HEK293T (cell line): ENCODE measurements at places on chromosomes 12 and 14.

GRCh38 chr12:57187222-57188089, 29.1 kb upstream of the NXPH4 start:
- no peak for DNase-seq

DNA sequence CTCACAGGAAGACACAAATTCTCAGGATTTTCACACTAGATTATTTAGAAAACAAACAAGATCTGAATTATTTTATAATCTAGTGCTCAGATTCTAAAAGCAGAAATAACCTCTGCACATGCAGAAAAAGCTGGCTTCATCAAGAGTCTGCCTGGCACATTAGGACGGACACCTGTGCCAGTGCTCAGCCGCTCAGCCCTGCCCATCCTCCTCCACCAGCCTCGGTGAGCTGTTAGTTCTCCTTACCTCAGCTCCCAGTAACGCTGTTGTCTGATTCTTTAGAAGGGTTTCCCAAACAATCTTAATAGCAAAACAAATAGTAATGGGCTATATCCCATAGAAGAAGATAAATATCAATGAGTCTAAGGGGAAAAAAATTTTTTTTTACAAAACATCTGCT, 27.7 kb downstream of the DUSP16 start:
- no peak for DNase-seq

- DNase-seq: no peak
Measured at GRCh38 chr12:128266541-128267130, 334 bp upstream of the TMEM132C start.

GRCh38 chr12:132238488-132238854, 90.9 kb downstream of the GALNT9 start:
- peak; percentile 44 for DNase-seq

GRCh38 chr12:15806826-15807225, 17.6 kb upstream of the EPS8 start:
- no peak for DNase-seq

DNA sequence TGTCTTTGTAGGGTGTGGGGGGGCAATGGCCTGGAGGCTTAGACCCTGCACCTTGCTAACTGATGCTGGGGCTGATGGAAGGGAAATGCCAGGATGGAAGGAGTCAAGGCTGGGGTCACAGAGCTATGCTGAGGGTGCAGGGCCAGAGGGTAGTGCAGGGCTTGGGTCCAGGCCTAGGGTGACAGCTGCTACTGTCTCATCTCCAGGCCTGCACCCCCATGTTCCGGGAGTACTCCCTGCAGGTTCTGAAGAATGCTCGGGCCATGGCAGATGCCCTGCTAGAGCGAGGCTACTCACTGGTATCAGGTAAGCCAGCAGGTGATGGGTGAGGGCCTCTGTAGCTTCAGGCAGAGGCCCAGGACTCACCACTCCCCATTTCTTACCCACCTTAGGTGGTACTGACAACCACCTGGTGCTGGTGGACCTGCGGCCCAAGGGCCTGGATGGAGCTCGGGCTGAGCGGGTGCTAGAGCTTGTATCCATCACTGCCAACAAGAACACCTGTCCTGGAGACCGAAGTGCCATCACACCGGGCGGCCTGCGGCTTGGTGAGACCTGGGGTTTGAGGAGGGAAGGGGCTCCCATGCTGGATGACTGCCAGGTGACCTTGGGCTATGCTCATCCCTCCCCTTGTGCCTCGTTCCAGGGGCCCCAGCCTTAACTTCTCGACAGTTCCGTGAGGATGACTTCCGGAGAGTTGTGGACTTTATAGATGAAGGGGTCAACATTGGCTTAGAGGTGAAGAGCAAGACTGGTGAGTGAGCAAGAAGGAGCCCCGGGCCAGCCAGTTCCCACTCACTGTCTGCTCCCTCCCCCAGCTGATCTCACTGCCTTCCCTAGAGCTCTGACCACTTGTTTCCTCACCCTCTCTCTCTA, 4.1 kb downstream of the SHMT2 start:
- no peak for DNase-seq

GRCh38 chr12:116382686-116383530, 105.4 kb upstream of the MED13L start:
- no peak for DNase-seq

- no peak for DNase-seq
Measured at GRCh38 chr14:75252254-75252837, 26.3 kb upstream of the FOS start.

GRCh38 chr12:20404576-20405346, 36.4 kb downstream of the PDE3A start:
- DNase-seq: no peak

GRCh38 chr12:66345956-66346355, 43.7 kb downstream of the HELB start:
- no peak for DNase-seq

DNA sequence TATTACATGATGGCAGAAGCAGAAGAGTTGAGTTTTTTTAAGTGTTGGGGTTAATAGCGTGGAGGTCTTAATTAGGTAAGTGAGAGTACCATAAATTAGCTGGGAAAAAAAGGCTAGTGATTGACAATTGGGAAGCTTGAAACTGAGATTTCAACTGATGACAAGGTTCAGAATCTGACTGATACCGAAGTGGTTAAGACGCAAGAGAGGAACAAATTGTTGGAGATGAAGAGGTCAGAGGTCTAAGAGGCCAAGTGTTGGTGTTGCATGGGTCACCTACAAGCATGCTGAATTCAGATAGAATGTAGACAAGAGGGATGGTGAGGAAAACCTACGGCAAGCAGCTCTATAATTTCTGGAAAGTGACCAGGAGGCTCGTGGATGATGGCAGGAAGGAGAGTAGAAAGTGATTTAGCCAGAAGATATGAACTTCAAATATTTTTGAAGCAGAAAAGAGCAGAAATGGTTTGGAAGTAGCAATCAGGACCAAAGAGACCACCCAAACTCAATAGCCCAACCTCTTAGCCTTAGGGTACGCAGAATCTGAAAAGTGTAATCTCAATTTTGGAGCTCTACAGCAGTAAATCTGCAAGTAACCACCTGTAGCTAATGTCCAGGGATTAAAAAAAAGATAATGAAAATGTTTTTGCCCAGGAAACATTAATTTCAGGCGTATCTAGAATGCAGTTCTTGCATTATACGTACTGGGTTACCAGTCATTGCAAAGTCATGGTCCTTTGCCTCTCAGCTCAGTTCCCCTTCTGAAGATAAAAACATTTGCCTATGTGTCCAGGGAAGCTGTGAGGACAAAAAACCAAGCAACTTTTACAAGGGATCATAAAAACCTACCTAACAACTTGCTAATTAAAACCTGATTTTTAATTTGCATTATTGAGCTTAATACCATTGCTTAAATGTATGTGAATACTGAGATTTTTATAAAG, 1.7 kb upstream of the TMPO start:
- DNase-seq: no peak

DNA sequence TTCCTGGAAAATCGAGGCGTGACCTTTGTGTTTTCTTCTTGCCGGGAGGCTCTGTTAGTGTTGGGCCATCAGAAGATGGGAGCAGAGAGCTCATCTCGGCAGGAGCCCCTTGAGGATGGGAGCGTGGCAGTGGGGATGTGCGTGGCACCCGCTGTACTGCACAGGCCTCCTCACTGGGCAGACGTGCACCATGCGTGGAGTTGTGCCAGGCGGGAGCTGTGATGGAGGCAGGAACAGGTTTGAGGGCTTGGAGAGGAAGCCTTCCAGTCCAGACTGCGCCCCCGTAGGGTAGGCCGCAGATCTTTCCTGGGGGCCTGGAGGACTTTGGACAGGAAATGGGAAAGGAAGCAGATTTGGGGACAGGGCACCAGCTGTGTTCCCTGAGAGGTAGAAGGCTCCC, 197.5 kb downstream of the TSPAN9 start:
- DNase-seq: no peak

DNA sequence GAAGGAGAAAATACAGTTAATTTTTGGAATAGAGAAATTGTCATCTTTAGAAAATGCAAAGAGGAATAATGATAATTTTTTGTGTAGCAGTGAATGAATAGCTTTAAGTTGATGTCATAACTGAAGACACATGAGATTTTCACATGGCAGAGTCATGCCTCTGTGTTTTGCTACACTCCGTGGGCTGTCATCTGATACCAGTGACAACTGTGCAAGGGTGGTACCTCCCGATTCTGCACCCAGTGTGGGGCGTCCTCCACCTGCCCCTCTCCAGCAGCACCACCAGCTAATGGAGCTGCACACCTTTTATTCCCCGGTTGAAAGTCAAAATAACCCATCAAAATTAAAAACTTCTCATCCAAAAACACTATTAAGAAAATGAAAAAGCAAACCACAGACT, 47.2 kb downstream of the ANKRD9 start:
- DNase-seq: no peak

DNA sequence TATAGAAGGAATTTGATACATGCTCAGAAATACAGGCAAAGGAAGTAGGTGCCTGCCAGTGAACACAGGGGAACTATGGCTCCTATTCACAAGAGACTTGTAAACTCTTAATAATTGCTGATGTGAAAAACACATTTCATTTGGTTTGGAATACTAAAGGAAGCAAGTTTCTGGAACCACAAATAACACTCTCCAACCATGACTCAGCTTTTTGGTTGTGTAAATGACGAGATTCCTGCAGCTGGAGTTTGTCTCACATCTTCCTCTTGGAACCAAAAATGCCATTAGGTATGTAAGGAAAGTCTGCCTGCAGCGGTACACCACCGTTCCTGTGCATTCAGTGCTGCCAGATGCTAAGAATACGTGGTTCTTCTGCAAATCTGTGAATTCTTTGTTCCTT, 4.5 kb upstream of the OR11H6 start:
- no peak for DNase-seq

- DNase-seq: no peak
Measured at GRCh38 chr12:133203344-133204263, 22.3 kb downstream of the ZNF268 start.

GRCh38 chr14:50821510-50822464, 9.2 kb downstream of the NIN start:
- DNase-seq: no peak

DNA sequence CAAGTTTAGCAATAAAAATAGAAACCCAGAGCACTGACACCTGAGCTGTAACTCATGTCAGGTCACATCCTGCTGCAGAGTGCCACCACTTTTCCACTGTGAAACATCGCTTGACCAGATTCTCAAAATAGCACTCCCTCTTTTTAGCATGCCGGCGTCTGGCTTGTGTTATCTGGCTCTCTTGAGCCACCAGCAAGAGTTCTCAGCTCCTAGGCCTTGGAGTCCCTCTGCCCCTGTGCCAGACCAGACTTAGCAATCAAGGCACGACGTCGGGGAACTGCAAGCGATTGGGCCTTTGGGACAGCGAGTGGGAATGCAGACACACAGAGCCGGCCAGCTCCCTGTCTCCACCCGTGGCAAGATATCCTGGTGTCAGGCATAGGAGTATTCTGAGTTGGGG, 52.5 kb downstream of the SPIC start:
- DNase-seq: no peak

- no peak for DNase-seq
Measured at GRCh38 chr12:96347130-96347699, 53.0 kb downstream of the CDK17 start.

DNA sequence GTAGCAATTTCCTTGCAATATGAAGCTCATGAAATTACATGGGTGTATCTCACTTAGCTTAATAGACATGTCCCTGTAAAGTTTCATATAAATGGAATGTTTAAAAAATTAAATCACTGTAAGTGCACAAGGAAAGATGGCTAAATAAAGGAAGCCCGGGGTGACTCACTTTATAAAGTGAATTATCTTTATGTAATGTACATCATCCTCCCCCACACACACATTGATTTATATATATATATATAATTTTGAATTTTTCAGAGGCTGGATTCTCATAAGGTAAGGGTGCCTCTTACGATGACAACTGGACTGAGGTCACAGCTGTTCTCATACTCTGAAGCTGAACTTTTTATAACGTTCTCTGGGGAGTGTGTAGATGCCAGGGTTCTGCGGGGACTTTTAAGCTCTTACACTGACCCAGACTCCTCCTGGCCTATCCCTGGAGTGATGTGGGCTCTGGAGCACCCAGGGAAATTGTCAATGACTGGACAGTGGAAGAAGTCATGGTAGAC, 108.7 kb upstream of the HIF1A start:
- DNase-seq: no peak

DNA sequence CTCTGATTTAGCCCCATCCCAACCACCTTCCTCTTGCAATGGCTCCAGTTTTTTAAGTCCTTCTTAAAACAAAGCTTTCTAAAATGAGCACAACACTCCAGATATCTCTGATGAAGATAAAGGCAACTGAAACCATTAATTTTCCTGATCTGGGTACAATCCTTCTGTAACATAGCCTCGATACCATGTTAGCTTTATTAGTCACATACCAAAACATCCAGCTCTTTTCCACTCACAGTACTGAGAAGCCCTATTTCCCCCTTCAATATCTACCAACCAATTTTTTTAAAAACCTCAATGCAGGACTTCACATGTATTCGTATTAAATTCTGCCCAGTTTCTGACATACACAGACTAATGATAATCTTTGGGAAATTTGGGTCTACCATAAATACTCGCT, 105.9 kb downstream of the MED13L start:
- no peak for DNase-seq

DNA sequence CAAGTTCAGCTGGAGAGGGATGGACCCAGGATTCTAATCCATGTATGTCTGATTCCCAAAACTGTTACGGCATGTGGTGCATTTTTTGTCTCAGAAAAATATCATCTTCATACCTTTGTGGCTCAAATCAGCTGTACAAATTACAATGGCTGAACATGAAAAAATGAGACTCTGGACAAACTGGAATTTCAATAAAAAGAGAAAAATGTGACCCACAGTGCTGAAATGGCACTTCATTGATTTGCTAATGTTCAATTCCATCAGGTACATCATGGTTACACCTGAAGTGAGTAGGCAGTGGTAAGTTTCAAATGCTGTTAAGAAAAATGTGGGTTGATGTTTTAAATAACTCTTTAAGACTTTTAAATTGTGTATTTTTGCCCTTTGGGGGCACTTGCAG, 165.6 kb upstream of the CAND1 start:
- no peak for DNase-seq

- DNase-seq: no peak
Measured at GRCh38 chr14:64421166-64421565, 33.0 kb downstream of the MTHFD1 start.

- no peak for DNase-seq
Measured at GRCh38 chr14:81458352-81458751, 58.2 kb upstream of the STON2 start.

DNA sequence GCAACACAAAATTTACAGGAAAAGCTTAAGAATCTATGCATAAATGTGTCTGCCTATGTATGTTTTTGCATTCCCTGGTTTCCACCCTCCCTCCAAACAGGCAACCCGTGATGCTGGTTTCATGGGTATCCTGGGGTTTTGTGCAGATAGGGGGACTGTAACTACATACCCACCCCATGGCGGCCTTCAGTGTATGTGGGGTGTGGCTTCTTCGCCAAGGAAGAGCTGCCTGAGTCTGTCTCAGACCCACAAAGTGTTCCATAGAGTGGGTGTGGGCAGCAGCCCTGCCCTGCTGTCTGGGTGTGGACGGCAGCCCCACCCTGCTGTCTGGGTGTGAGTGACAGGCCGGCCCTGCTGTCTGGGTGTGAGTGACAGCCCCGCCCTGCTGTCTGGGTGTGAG, 174.8 kb downstream of the ADGRD1 start:
- no peak for DNase-seq
